ENCODE measurements at places on chromosomes 7 and 10. TPM values are rescaled to one million over a fixed set of nuclear protein-coding genes. Genes with fewer than 3 reads are reported as not detected.

Gene PPIF
- total RNA-seq = 22.6 TPM

Gene PALS2
- 49.8 TPM for total RNA-seq

Gene UBE2D4
- total RNA-seq = 8.9 TPM

Gene TEX47
- not detected for total RNA-seq

Gene CFTR
- total RNA-seq = 0.14 TPM

Gene AOC1
- total RNA-seq = not detected

Gene HIPK2
- 5.4 TPM for total RNA-seq

Gene EGR2
- 0.14 TPM for total RNA-seq
